ENCODE measurements at places on chromosomes 16 and 17. TPM values are rescaled to one million over a fixed set of nuclear protein-coding genes. Genes with fewer than 3 reads are reported as not detected.

- no peak for DNase-seq
Measured at GRCh38 chr16:11708421-11708820, 34.2 kb downstream of the TXNDC11 start.

JUP gene
- total RNA-seq, result 205 TPM

- no peak for DNase-seq
Measured at GRCh38 chr17:35537601-35538141, at the start of gene SLFN12L. TSS of gene SLFN12L (minus strand) at chr17:35537678. CDS start at chr17:35522364, 15,314 bp downstream.

NACA2 gene
- total RNA-seq, result not detected

DNA sequence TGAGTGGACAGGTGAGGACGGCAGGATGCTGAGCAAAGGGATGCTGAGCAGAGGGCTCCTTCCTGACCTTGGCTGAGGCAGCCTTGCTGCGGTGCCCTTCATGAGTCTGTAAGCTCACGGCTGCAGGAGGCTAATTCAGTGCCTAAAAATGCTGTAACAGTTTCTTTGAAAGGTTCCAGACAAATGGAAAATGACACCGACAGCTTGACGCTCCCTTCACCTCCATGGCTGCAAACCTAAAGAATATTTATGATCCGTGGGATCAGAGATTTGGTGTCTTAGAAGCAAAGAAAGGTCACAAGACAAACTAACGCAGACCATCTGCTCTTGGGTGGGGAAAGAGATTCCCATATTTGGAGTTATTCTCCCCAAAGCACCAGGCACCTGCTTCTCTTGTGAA is 28.0 kb downstream of the TOM1L2 start:
- DNase-seq, result no peak

CACNG3 gene
- total RNA-seq, result not detected

ICAM2 gene
- total RNA-seq, result 0.22 TPM

DNA sequence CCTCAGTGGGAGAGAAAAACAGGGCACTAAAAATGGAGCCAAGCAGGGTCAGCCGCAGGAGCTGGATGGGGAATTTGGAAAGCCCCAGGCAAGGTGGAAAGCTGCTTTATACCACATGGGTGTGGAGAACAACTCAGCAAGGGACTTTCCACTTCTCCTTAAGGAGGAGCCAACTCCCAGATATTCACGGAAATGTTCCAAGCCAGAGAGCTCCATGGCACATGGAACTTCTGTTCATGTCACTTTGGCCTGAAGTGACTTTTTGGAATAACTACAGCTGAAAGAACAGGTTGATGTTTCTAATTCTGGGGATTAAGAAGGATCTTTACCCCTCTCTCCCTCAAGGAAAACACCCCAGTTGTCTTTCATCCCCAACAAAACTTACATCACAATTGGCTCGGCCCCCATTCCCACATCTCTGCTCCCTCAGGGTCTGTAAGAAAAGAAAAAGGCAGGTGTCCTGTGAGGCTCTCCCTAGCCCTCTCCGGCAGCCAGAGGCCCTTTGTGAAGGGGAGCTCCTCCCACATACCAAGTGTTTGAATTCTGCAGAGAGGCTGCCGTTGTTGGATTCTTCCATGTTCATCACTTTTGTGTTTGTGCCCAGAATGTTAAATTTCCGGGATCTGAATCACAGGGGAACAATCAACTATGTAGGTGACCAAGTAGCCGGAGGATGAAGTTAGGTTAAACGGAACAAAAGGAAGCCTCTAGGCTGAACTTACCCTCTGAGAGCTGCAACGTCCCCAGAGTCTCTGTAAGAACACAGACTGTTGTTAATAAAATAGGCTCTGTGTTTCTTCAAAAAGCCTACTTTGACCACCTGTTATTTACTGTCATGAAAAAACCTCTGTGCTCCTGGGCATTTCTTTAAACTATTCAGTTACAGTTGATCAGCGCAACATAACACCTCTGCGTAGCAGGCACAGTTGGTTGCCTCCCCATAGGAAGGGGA is 41.0 kb downstream of the STAT5A start:
- DNase-seq, result no peak

TRAPPC1 gene
- total RNA-seq, result 98.7 TPM

TMEM238L gene
- not detected for total RNA-seq

- DNase-seq, result no peak
Measured at GRCh38 chr17:703081-703875, 11.4 kb downstream of the VPS53 start.

- peak; percentile 91 for DNase-seq
Measured at GRCh38 chr17:59619298-59620063, at the start of gene CLTC. TSS of gene CLTC (plus strand) at chr17:59619895. CDS start at chr17:59620132, 237 bp downstream.

DNA sequence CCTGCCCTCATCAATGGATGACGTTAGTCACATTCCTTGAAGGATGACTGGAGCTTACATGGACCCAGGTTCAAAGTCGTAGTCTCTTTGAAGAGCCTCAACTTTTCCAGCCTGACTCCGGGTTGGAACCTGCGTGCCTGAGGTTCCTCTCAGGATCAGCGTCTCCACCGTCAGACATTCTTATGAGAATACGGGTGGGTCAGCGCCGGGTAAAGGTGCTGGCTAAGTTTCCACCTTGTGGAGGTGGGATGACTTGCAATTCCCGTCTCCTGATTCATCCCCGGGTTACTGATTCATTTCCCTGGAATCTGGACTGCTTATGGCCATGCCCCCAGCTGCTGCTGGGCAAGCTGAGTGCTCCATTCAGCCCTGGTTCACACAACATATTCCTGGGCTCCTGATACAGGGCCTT is 38.9 kb upstream of the CMIP start:
- DNase-seq, result no peak

DNA sequence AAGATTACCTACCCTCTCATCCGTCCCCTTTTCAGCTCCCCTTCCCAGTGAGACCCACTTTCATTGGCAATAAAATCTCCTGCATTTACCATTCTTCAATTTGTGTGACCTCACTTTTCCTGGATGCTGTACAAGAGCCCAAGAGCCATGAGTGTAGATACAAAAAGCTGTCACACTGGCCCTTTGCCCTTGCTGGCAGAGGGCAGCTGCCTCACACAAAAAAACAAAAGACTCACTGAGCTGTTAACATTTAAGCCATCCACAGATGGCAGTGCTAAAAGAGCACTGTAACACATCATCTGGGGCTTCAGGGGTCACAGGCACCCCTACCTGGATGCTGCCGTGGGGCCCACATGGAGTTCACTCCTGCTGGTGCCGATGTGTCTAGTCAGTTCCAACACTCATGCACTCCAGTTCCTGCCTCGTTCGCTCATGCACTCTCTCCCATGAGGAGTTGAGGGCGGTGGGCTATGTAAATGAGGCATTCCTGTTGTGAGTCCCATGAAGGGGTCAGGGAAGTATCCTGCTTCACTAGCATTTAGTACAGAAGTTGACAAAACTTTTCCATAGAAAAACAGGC is 123.1 kb downstream of the CA10 start:
- no peak for DNase-seq

GRCh38 chr17:44777394-44778348 is 18.9 kb downstream of the ADAM11 start:
- no peak for DNase-seq

- DNase-seq, result no peak
Measured at GRCh38 chr17:42132941-42133340, 10.3 kb downstream of the HSPB9 start.

GRCh38 chr17:32699247-32699646 is 177.7 kb downstream of the MYO1D start:
- no peak for DNase-seq

- DNase-seq, result no peak
Measured at GRCh38 chr17:48126532-48126850, 18.9 kb downstream of the SNX11 start.

GRCh38 chr17:69883120-69883519 is 191.9 kb upstream of the KCNJ16 start:
- no peak for DNase-seq

MYH8 gene
- not detected for total RNA-seq

- DNase-seq, result no peak
Measured at GRCh38 chr16:2237493-2238149, 1.4 kb downstream of the DNASE1L2 start.

GRCh38 chr16:66387817-66388332 is 21.4 kb downstream of the CDH5 start:
- DNase-seq, result no peak

DNA sequence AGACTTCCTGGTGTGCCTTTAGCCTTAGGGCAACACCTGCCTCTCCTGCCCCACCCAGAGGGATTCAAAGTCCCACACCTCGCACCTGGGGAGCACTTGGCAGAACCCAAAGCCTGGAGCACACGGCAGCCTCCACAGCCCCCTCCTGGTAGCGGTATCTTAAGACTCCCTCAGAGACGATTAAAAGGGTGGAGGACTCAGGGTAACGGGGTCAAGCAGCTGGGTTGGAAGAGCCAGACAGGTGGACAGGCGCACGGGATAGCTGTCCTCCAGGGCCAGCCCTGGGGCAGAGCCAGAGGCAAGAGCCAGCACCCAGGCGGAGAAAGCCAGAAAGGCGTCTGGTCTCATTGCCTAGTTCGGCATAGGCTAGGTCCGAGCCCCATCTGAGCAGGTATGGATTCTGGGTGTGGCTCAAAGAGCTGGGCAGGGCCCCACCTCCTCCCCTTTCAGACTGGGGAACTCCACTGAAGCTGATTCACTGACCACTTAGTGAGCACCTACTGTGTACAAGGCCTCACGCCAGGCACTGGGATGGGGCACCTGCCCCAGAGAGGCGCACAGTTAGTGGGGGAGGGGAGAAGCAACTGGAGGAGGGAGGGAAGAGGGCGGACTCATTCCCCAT is 55.0 kb upstream of the MEAK7 start:
- no peak for DNase-seq

DNA sequence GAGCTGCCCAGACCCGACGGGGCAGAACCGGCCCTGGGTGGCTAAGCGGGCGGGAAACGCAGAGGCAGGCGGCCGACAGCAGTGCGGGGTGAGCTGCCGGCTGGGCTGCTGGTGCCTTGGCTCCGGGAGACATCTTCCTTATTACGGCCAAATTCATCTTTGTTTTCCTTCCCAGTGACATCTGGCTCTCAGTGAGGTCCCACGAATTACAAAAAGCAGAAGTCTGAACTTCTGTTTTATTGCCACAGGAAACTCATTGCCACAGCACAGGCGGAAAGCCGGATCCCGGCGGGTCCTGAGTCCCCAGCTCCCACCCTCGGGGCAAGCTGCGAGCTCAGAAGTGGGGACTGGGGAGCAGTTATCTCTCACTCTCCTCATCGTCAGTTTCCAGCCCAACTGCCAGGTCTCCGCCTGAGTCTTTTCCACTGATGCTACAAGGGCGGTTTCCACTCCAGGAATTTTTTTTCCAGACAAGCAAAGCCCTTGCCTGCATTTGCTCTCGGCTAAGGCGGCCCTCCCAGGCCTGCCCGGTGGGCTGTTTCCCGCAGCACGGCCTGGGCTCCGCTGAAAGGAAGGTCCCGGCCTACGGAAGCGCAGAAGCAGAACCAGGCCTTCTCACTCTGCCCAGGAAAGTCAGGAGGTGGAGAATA is 40.3 kb downstream of the CBFA2T3 start:
- DNase-seq, result no peak

GRCh38 chr17:72952641-72953315 is 139.7 kb downstream of the SLC39A11 start:
- DNase-seq, result no peak

DNA sequence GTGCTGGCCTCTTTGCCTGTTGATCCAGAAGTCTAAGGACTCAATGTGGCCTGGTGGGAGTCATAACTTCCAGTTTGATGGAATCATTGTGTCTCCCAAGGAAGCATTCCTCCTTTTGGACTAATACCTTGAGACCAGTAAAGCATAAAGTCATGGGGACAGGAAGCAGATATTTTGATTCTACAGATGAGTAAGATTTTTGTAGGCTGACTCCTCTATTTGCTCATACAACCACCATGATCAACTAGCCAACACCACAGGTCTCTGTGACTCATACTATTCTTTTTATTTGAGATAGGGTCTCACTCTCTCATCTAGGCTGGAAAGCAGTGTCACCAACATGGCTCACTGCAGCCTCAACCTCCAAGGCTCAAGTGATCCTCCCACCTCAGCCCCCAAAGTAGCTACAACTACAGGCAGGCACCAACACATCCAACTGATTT is 6.2 kb downstream of the MT2A start:
- no peak for DNase-seq

- no peak for DNase-seq
Measured at GRCh38 chr16:89150981-89151380, 20.6 kb upstream of the CDH15 start.

DNA sequence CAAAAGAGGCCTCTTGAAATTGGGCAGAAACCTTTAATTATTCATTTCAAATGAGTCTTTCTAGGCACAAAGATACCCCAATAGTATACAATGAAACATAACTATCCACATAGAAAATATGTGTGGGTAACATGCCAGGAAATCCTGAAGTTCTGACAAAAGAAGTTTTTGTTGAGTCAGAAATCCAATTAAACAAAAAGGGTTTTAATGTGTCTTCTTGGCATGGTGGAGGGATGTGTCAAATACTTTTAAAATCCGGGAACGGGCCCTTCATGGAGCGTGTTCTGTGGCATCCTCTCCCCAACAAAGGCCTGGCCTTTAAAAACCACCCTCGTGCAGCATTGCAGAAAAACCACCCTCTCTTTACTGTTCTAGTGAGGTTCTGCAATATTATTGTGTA is 14.2 kb downstream of the CDRT4 start:
- DNase-seq, result no peak

DNA sequence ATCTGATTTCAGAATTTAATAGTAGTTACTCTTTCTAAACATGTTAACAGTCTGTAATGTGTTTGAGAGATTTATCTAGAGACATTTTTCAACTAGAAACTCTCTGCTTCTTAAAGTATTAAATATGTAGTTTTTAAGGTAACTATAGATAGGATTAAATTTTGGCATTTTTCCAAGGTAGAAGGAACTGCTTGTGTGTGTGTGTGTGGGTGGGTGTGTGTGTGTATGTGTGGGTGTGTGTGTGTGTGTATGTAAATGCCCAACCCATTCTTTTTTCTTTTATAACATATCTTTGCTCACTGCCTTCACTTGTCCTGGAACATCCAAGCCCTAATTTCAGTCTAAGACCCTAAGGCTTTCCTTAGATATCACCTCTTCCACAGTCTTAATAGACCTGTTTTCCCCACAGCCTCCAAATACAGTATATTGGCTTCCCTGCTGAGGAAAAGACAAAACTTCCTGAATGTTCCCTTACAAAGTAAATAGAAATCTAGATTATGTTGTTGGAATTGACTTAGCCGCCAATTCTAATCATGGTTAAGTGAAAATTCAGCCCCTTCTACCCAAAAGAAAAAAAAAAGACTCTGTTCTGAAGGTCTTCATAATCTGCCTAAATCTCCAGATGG is 33.5 kb downstream of the NUP93 start:
- DNase-seq, result no peak

DNA sequence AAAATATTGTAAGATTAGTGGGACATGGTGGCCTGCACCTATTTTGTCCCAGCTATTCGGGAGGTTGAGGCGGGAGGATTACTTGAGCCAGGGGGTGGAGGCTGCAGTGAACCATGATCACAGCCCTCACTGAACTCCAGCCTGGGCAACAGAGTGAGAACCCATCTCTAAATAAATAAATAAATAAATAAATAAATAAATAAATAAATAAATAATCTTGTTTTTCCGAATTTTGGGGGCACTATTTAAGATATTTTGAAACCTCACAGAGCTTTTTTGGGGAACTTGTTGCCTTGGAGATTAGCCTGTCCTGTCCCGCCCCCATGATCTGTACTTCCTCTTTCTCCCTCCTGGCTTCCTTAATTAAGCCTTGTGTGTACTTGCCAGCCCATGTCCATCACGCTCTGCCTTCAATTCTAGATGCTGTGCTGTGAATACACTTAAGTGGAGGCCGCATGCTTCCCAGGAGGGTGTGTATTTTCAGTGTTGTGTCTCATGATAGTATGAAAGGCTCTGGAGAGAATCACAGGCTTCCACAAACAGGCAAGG is 4.4 kb downstream of the LGALS9 start:
- no peak for DNase-seq
